ENCODE measurements at places on chromosomes 7 and 10.

- DNase-seq, result no peak
Measured at GRCh38 chr7:96408881-96409280, 87.0 kb upstream of the SLC25A13 start.

DNA sequence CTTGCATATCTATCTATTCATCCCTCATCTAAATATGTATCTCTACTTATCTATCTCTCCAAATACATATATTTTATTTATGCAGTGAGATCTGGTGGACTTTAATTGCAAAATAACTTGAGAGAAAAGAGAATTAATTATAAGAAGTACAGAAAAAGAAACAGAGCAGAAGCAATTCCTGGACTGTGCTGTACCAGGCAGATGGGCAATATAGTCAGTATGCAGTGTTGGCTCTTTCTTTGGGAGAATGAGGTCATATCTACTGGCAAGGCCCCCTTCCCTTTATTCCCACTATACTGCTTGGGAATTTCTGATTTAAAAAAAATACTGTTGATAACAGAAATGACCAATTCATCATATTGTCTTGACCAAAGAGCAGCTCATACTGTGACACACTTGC is 49.0 kb upstream of the TOMM7 start:
- no peak for DNase-seq

DNA sequence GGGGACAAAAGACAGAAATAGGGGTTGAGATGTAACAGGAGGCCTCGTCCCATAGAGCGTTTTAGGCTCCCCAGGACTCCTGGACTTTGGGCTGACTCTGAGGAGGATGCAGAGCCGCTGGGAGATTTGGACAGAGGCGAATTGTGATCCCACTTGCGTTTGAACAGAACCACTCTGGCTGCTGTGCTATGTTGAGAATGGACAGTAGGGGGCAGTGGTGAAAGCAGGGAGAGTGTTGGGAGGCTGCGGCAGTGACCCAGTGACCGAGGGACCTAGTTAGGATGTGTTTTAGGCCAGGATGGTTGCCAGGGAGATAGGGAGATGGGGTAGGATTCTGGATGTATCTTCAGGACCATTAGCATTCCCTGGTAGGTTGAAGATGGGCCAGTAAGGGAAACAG is 271.6 kb downstream of the CCDC3 start:
- no peak for DNase-seq

DNA sequence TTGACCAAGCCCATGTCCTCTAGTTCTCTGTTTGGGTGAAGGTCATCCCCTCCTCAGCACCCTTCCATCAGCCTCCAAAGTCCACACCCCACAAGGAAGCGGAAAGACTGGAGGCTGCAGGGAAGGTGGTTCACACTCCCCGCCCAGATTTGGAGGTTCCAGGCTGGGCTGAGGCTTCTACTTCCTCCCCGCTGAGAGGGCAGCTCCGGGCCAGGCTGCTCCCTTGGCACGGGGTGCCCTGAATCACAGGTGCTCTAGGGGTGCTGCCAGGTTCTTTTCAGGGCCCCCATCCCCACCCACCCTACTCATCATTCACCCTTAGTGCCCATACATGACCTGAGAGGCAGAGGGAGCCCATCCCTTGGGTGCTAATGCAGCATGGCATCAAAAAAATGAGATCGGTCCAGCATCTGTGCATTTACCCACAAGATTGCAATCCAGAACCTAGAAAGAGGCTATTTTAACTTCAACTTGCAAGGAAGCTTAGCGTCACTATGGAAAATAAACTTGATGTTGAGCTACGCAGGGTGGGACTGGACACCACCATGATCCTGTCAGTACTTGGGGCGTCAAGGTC is 47.3 kb upstream of the ZMIZ1 start:
- DNase-seq, result no peak

- no peak for DNase-seq
Measured at GRCh38 chr10:108631332-108631731, 1292.0 kb downstream of the XPNPEP1 start.

- no peak for DNase-seq
Measured at GRCh38 chr10:131749767-131750142, 151.1 kb upstream of the PPP2R2D start.

GRCh38 chr10:8063935-8064334 is 9.4 kb downstream of the GATA3 start:
- DNase-seq, result no peak

DNA sequence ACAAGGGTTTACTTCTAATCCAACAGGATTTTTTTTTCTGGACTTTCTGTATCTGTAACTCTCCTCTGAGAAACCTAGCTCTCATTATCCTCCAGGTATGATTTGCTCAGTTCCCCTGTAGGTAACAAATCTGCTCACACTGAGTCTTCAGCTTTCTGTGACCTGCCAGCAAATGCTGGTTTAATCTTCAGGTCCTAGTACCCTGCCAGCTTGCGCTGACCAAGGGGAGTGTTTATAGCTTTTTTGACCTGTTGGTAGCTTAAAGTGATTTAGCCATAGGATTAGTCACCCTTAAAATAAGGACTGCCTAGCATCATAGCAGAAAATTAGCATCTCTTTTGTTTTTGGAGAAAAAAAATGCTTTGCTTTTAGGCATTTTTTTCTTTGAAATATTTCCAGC is 22.4 kb downstream of the SND1 start:
- no peak for DNase-seq

DNA sequence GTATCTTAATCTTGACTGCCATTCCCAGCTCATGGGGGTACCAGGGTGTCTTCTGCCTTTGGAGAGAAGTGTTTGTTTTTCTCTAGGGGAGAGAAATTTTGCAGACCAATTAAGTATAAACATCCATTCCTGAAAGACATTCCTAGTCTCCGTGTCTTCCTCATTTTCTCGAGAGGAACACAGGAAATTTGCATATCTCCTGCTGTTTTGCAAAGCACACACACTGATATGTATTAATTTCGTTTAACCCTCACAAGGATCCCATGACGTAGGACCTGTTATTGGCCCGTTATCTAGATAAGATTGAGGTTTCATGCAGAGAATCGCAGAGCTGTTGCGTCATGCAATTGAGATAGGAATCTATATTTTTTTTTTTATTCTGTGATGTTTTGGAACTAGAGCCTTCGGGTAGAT is 944 bp downstream of the RHBDD2 start:
- DNase-seq, result no peak

DNA sequence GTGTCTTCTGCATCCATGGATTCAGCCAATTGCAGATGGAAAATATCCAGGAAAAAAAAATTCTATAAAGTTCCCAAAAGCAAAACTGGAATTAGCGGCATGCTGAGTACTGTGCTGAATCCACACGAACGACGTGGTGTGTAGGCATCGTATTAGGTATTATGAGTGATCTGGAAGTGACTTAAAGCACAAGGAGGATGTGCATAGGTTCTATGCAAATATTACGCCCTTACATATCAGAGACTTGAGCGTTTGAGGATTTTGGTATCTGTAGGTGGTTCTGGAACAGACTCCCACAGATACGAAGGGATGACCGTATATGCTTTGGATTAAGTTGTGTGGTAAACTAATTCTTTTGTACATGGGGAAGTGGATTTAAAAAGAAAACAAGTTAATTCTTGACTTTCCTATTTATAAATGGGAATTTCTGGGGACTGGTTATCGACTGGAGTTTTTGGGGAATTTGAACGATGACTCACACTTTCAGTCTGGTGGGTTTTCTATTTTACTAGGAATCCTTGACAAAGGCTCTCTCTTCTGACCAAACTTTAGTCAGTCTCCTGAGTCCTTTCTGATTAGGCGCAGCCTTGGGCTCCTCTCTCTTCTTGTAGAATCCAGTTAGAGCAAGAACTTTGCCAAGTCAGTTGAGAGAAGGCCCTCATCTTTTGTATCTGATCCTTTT is 5.4 kb upstream of the NUB1 start:
- DNase-seq, result no peak

DNA sequence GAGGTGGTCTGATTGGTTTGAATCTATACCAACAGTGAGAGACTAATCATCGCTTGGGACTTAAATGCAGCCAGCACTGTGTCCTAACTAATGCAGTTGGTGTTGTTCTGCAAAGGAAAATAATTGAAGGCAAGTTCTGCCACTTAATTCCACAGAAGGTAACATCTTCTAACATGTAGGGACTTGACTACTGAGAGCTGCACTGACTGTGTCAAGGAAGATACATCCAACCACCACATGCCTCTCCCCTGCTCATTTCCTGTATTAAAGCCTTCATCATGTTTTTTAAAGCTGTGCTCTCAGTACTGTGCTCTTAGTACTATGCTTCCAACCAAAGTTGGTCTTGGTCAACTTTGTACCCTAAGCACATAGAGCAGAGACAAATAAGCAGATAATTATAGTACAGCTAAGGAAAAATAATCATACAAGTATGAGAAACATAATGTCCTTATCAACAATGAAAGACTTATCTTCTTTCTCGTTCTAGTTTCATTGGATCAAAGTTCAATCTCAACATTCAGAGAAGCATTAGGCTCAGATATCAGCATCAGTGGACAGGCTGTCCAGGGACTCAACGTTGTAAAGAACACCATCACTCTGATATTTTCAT is 2.8 kb upstream of the CYP3A4 start:
- DNase-seq, result no peak

- DNase-seq, result no peak
Measured at GRCh38 chr7:30899630-30900029, 12.0 kb upstream of the AQP1 start.

DNA sequence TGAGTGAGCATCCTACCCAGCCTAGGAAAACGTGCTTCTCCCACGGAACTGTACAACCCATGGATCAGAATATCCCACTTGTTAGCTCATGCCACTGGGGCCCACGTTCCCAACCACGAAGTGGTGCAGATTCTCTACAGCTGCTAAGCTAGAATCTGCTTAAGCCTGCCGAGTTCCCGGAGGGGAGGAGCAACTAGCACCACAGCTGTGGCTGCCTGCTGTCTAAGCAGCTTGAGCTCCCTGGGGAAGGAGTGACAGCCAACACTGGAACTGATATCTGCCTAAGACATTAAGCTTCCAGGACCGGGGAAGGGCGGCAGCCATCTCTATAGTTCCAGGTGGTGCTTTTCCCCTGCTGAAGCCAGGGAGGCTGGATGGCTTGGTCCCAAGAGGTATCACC is 334.7 kb upstream of the CHRM2 start:
- no peak for DNase-seq

- DNase-seq, result no peak
Measured at GRCh38 chr7:4208086-4208485, 474.0 kb upstream of the FOXK1 start.

GRCh38 chr7:105364684-105365083 is 24.0 kb downstream of the SRPK2 start:
- DNase-seq, result no peak

GRCh38 chr10:35215107-35215506 is 88.5 kb downstream of the CREM start:
- no peak for DNase-seq

DNA sequence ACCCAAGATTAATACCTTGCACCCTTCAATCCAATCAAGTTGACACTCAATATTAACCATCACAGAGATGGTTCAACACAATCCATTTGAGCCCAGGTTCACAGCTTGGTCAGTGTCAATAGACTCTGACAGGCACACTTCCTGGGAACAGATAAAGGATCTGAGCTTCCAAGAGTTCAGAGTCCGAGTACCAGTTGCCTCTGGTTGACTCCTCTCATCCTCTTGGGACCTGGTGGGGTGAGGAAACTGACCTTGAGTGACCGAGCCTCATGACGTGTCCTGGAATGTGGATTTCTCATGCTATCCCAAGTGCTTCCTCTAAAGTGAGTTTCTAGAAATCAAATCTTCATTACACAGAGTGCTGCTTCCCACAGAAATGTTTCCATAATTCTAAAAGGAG is 162.0 kb downstream of the CYP26A1 start:
- DNase-seq, result no peak

DNA sequence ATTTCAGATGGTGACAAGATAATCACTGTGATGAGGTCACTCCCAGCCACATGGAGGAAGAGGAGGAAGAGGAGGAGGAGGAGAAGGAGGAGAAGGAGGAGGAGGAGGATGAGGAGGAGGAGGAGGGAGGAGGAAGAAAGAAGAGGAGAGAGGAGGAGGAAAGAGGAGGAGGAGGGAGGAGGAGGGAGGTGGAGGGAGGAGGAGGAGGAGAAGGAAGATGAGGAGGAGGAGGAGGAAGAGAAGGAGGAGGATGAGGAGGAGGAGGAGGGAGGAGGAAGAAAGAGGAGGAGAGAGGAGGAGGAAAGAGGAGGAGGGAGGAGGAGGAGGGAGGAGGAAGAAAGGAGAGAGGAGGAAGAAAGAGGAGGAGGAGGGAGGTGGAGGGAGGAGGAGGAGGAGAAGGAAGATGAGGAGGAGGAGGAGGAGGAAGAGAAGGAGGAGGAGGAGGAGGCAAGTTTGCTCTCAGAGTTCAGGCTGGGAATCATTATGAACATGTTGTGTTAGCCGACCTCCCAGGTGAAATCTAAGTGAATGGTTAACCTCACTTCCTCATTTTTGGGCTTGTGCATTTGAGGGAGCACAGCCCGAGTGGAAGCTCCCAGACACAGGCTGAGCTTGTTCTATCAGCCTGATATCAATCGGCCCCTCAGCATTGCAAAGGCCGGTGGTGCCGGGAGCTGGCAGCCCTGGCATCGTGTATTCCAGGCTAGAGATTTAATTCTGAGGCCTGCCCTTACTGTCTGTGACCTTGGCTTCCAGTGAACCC is 236.2 kb upstream of the PITRM1 start:
- no peak for DNase-seq

DNA sequence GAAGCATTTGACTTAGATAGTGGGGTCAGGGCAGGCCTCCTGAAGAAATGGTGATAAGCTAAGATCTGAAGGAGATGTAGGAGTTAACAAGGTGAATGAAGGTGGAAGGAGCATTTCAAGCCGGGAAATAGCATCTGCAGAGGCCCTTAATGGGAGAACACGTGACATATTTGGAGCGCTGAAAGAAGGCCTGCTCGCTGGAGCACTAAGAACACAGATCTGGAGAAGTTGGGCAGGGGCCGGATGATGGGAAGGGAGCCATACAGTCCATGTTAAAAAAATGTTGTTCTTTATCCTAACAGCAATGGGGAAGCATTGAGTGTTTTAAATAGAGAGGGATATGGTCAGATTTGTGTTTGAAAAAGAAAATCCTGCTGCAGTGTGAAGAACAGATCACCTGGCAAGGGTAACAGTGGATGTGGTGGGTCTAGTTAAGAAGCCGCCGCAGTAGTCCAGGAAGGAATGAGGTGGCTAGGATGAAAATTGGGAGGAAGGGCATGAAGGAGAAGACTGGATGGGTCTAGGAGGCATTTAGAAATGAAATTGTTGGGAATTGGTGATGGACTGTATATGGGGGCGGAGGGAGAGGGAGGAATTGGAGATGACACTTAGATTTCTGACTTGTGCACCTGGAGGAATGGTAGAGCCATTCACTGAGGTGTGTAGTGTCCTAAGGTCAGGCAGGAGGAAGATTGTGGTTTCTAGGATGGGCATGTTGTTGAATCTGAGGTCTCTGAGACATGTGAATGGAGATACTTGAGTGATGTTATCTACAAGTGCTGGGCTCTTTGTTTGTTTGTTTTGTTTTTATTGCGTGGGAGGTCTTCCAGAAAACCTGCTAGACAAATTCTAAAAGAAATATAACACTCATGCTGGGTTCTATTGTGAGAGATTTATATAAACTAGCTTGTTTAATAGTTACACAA is 58.4 kb downstream of the MET start:
- no peak for DNase-seq

DNA sequence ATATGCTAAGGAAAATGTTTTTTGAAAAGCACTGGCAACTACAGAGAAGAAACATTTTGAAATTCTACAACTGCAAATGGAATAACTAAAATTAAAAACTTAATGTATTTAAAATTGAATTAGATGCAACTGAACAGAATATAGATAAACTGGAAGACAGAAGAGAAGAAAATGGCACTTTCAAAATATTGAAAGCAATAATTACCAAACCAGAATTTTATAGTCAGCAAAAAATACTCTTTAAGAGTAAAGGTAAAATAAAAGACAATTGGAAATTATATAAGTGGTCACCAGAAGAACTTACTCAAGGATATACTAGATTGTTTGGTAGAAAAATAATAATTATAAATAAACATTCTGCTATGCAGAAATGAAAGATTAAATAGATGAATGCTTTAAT is 927.7 kb upstream of the ZWINT start:
- DNase-seq, result no peak

Data from C1 segment of cervical spinal cord (tissue), 14 donors.